ENCODE measurements at places on chromosomes 16 and 17. TPM values are rescaled to one million over a fixed set of nuclear protein-coding genes. Genes with fewer than 3 reads are reported as not detected.

Gene TAT
- not detected for total RNA-seq

Gene KRT12
- total RNA-seq = not detected

Gene C16orf46
- total RNA-seq = not detected

Gene CACNA1G
- 0.51 TPM for total RNA-seq

Gene RABEP2
- total RNA-seq = 4.9 TPM

Gene HSD11B2
- 1.2 TPM for total RNA-seq

Gene PNMT
- total RNA-seq = not detected

DNA sequence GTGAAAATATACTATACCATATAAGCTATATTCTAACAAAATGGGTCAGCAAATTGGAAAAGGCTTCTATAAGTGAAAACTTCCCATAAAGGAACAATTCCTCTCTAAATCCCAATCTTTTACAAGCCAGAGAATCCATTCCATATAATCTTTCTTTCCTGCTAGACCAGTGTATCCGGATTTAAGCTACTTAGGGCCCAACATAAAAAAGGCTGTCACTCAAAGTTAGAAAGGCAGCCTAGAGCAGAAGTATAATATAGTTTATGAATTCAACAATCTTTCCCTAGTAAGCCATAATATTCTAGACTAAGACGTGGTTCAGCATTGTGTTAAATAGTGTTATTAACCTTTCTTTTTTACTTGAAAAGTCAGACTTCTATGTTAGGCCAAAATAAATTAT, 93.0 kb downstream of the SKAP1 start:
- no peaks in the 10 kb centered on the region for H3K4me1 ChIP-seq
- H3K27ac ChIP-seq = no peak overlapping the region
- H3K36me3 ChIP-seq = no peaks in the 10 kb centered on the region
- H3K27me3 ChIP-seq = peaks cover 8% of the 10 kb centered on the region

DNA sequence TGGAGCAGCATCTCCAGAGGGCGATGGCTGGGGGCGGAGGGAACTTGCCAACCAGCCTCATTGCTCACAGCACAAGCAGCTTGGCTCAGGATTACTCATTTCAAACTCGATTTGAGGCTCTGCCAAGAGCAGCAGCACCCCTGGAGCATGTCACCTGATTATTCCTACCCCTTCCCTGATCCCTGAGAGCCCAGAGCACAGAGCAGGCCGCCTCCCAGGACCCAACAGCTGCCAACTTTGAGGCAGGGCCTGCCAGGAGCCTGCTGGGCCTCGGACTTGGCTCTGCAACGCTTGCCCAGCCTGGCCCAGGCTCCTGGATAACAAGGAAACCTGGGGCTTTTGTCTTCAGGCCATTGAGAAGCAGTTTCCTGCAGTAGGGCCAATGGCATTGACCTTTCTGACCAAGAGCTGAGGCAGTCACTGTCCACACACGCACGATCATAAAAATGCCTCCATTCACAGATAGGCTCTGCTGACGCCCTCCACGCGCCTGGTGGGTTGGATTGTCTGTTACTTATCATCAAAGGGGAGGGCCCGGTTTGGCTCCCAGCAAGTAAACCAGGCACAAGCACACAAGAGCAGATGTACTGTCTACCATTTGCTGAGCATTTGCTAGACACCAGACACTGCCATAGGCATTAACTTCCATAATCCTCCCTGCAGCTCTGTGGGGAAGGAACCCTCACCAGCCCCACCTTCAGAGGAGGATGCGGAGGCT, 406.6 kb upstream of the EEF2KMT start:
- H3K27ac ChIP-seq = no peak overlapping the region
- no peaks in the 10 kb centered on the region for H3K27me3 ChIP-seq
- no peak for DNase-seq
- no peaks in the 10 kb centered on the region for H3K36me3 ChIP-seq
- no peak overlapping the region for H3K4me3 ChIP-seq

DNA sequence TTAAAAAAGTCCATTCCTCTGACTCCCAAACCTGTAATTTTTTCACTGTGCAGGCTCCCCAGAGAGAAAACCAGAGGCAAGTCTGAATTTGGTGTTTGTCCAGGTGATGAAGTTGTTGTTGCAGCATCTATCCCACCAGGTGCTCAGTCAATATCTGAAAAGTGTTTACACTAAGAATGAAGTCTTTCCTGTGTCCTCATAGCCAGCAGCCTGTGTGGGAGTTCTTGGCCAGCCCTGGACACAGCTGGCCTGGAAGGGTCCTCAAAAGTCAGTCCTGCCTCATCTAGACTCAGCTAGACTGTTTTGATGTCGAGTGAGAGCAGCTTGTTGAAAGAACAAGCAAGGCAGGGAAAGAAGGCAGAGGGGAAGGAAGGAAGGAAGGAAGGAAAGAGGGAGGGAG, 3.3 kb upstream of the PMP22 start:
- no peaks in the 10 kb centered on the region for H3K36me3 ChIP-seq
- no peaks in the 10 kb centered on the region for H3K27me3 ChIP-seq
- peak; percentile 62 for DNase-seq
- peaks cover 8% of the 10 kb centered on the region for H3K4me1 ChIP-seq
- no peak overlapping the region for H3K4me3 ChIP-seq

GRCh38 chr17:395974-396373, 43.4 kb upstream of the RPH3AL start:
- no peaks in the 10 kb centered on the region for H3K27me3 ChIP-seq
- no peak overlapping the region for H3K27ac ChIP-seq
- H3K4me3 ChIP-seq = no peak overlapping the region
- no peak for DNase-seq

DNA sequence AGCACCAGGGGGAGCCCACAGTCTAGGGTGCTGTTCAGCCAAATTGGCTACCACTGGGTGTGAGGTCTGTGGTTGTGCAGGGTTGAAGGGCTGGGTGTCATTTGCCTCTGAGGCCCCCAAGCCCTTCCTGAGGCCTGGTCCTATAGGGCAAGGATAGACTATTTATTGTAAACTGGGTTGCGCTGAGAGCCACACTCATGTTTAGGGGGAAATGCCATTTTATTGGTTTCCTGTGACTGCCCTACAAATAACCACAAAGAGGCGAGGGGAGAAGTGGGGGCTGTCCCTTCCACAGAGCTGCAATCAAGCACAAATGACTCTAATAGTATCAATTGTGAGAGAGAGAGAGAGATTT, 3.6 kb upstream of the ZCCHC14 start:
- H3K27me3 ChIP-seq = no peaks in the 10 kb centered on the region
- no peak overlapping the region for H3K27ac ChIP-seq
- no peaks in the 10 kb centered on the region for H3K36me3 ChIP-seq
- H3K4me3 ChIP-seq = no peak overlapping the region

GRCh38 chr17:69454051-69454450, 39.6 kb downstream of the MAP2K6 start:
- no peak for DNase-seq
- H3K4me1 ChIP-seq = no peaks in the 10 kb centered on the region
- no peak overlapping the region for H3K27ac ChIP-seq
- no peaks in the 10 kb centered on the region for H3K27me3 ChIP-seq
- no peaks in the 10 kb centered on the region for H3K36me3 ChIP-seq

GRCh38 chr17:36088670-36089338, 1.1 kb downstream of the CCL3 start:
- H3K4me1 ChIP-seq = no peaks in the 10 kb centered on the region
- no peak overlapping the region for H3K27ac ChIP-seq
- H3K27me3 ChIP-seq = no peaks in the 10 kb centered on the region
- no peak for DNase-seq
- no peaks in the 10 kb centered on the region for H3K36me3 ChIP-seq
- H3K4me3 ChIP-seq = no peak overlapping the region

- DNase-seq = no peak
- H3K4me1 ChIP-seq = peaks cover 22% of the 10 kb centered on the region
- H3K27me3 ChIP-seq = peaks cover 37% of the 10 kb centered on the region
- no peaks in the 10 kb centered on the region for H3K36me3 ChIP-seq
- H3K27ac ChIP-seq = no peak overlapping the region
Measured at GRCh38 chr16:54282202-54282927, 4.2 kb downstream of the IRX3 start.

GRCh38 chr17:76243826-76244679, 3.8 kb upstream of the RNF157 start:
- no peak overlapping the region for H3K27ac ChIP-seq
- no peak for DNase-seq
- H3K4me3 ChIP-seq = no peak overlapping the region
- no peaks in the 10 kb centered on the region for H3K4me1 ChIP-seq
- H3K36me3 ChIP-seq = no peaks in the 10 kb centered on the region

- H3K4me1 ChIP-seq = no peaks in the 10 kb centered on the region
- DNase-seq = no peak
- H3K4me3 ChIP-seq = no peak overlapping the region
- H3K27me3 ChIP-seq = no peaks in the 10 kb centered on the region
- no peak overlapping the region for H3K27ac ChIP-seq
- H3K36me3 ChIP-seq = no peaks in the 10 kb centered on the region
Measured at GRCh38 chr17:78892936-78893379, 10.0 kb downstream of the CEP295NL start.

GRCh38 chr17:12081720-12082119, 61.0 kb downstream of the MAP2K4 start:
- no peak overlapping the region for H3K4me3 ChIP-seq
- no peaks in the 10 kb centered on the region for H3K27me3 ChIP-seq
- no peaks in the 10 kb centered on the region for H3K4me1 ChIP-seq

DNA sequence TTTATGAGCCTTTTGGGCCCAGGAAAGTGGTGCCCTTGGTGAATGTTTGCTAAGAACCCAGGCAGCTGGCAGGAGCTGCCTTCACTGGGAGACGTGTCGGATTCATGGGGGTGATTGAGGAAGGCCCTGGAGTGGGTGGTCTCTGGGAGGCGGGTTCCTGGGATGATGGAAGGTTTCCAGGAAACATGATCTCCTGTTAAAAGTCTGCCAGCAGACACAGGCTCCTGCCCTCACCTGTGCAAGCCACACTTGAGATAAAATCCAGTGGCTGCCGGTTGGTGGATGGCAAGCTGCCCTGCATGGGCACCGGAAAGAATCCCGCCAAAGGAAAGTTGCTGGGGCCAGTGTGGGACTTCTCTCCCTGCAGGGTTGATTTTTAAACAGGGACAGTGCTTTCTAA, 189.0 kb upstream of the CIBAR2 start:
- peaks cover 10% of the 10 kb centered on the region for H3K4me1 ChIP-seq
- no peak for DNase-seq
- no peaks in the 10 kb centered on the region for H3K36me3 ChIP-seq
- no peaks in the 10 kb centered on the region for H3K27me3 ChIP-seq
- H3K4me3 ChIP-seq = no peak overlapping the region
- H3K27ac ChIP-seq = no peak overlapping the region

DNA sequence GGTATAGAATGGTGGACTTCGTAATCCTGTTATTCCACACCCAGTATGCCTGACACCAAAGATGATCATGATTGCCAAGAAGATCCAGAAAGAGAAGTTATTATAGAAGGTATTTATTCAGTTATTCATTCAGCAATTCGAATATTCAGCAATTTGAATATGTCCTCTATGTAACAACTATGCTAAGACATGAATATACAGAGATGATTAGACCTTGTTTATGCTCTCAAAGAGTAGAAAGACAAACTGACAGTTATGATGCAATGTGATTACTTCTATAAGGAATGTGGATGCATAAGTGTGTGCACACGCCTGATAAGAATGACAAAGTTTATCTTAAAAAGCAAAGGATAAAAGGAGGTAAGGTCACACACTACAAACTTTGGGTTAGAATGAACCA, 218.1 kb downstream of the CDH11 start:
- no peaks in the 10 kb centered on the region for H3K36me3 ChIP-seq
- H3K27me3 ChIP-seq = no peaks in the 10 kb centered on the region
- H3K27ac ChIP-seq = no peak overlapping the region
- no peak overlapping the region for H3K4me3 ChIP-seq

- H3K27ac ChIP-seq = no peak overlapping the region
- no peaks in the 10 kb centered on the region for H3K4me1 ChIP-seq
- no peaks in the 10 kb centered on the region for H3K36me3 ChIP-seq
- DNase-seq = no peak
- no peaks in the 10 kb centered on the region for H3K27me3 ChIP-seq
Measured at GRCh38 chr17:39264119-39264518, 38.4 kb upstream of the STAC2 start.

DNA sequence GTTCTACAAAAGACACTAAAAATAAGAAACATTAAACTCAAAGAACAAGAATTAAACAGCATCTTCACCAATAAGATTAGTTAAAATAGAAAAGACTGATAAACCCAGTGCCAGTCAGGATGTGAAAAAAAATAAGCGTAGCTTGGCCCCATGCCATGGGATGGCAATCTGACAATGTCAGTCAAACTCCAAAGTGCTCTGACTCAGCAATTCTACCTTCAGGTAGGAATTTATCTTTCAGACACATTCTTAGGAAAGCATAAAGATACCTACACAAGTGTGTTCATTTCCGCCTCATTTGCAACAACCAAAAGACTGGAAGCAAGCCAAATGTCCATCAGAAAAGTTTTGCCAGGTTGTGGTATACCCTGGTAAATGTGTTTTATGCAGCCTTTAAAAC, 9.1 kb upstream of the MPO start:
- H3K27ac ChIP-seq = no peak overlapping the region
- H3K36me3 ChIP-seq = no peaks in the 10 kb centered on the region
- no peaks in the 10 kb centered on the region for H3K27me3 ChIP-seq
- no peaks in the 10 kb centered on the region for H3K4me1 ChIP-seq
- no peak overlapping the region for H3K4me3 ChIP-seq

DNA sequence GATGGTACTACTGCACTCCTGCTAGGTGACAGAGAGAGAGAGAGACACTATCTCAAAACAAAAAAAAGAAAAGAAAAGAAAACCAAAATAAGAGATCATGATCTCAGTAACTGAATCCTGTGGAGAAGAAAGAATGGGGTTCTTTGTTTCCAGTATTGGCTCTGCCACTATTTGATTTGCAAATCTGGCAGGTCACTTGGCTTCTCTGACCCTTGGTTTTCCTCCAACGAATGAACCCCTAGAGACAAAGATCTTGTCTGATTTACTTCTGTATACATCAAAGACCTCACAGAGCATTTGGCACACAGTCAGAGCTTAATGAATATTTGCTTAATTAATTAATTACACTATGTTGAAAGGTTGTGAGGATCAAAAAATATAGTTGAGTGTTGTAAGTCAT, 47.9 kb upstream of the NLK start:
- no peak overlapping the region for H3K27ac ChIP-seq
- H3K36me3 ChIP-seq = no peaks in the 10 kb centered on the region
- no peaks in the 10 kb centered on the region for H3K27me3 ChIP-seq

DNA sequence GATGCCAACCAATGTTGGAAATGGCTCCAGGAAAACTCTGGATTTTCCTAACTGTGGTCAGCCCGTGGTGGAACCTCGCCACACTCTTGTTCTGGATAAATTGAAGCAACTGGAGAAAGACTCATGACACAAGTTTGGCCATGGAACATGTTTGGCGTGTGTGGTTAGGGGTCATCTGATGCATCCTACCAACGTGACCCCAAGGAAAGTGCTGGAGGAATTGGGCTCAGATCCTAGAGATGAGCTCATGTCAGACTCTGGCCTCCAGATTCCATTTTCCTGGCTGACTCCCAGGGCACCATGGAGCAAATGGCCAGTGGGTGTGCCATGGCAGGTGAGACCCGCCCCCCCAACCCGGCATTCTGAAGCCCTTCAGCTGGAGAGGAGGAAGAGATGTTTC, 58.5 kb downstream of the CACNG5 start:
- H3K36me3 ChIP-seq = no peaks in the 10 kb centered on the region
- no peaks in the 10 kb centered on the region for H3K27me3 ChIP-seq
- no peaks in the 10 kb centered on the region for H3K4me1 ChIP-seq
- H3K27ac ChIP-seq = no peak overlapping the region
- H3K4me3 ChIP-seq = no peak overlapping the region
- no peak for DNase-seq

Measured in uterus (tissue), 4 donors.